Fibroblast of skin of right quadriceps (primary cell): ENCODE measurements at places on chromosomes 4 and X.
A peak's percentile ranks its signal among the peaks of the same experiment; 100 is the strongest.

GRCh38 chr4:186012071-186012470 is 56.9 kb upstream of the TLR3 start:
- no peak for DNase-seq

GRCh38 chrX:69238114-69238886 is 73.0 kb upstream of the PJA1 start:
- no peak for DNase-seq

GRCh38 chr4:185730849-185731608 is 81.0 kb downstream of the SORBS2 start:
- peak; percentile 68 for DNase-seq

DNA sequence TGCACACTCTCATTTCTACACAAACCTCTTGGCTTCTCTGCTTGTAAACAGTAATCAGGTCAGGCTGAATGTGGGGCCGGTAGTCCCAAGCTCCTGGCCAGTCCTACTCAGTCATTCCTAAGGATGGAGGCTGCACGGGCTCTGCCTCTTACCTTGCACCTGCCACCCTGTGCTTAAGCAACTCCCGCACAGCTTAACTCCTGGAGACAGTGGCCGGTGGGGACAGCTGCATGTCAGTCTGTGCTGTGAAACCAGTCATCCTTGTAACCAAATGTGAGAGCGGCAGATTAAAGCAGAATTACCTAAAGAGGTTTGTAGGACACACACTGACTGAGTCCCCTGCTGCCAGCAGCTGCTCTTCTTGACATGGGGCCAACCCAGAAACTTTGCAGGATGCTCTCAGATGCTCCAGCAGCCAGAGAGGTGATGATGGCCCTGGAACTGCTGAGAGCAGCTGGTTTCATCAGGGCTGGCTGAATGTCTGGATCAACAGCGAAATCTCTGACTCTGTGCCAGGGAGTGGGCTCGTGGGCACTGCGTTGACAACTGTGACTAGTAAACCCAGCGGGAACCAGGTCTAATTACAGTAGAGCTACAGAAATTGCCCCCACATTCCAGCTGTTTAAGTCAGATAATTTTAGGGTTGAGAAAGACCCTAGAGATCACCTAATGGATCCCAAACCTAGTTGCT is 123.7 kb downstream of the ANAPC4 start:
- no peak for DNase-seq

DNA sequence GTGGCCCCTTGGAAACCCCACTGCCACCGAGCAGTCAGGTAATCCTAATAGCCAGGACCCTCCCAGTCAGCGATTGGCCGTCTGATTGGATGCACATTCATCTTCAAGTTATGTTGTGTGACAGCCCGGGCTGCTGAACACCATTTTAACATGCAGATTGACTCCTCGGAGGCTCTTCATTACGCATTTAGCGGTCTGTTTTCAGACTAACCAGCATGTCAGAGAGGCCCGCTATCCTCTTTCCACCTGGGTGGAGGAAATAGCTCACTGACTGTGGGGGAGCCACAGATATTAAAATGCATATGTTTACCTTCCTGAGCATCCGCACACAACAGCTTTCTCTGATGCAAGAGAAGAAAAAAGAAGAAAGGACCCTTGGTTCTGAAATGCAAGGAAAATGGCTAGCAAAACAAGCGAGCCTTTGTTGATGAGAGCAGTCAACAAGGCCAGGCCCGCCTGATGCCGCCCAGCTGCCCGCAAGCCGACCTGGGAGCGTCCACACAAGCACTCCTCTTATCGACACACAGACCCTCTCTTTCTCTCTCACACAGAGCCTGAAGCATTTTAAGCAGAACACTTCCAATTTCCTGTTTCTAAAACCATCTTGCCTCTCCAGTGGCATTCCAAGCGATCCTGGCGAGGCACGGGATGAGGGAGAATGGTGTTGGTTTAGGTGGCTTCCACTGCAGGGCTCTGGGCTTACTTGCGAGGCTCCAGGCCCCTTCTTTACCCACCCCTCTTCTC is 118.3 kb downstream of the MGST2 start:
- no peak for DNase-seq

DNA sequence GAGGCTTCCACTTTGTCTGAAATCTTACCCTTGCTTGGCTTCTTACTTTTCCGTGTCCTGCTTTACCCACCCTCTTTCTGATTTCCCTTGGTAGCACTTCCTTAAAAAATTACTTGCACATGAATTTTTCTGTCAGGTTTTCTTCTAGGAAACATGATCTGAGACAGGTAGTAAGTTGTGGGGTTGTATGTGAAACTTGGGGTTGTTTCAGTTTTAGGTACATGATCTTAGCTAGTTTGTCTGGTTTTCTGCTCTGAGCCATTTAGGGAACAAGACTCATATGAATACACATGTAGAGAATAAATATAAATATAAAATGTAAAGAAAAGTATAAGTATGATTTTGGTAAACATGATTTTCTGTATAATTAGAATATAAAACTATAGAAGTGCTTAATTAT is 17.4 kb upstream of the ARMCX2 start:
- no peak for DNase-seq
